ENCODE measurements at places on chromosomes 1 and 21.

DNA sequence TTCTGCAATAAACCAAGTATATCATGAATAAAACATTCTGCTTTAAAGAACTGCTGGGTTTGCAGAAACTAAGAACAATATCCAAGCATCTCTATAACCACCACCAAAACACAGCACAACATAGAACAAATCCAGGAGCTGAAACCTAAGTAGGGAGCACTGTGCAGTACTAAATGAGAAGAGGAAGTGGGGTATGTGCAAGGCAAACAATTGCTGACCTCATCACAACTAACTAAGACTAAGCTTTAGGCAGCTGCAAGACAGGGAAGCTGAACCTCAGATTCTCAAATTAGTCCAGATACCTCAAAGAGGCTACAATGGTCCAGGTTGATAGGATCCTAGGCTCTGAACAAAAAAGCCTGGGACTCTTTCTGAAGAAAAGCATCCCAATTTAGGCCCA is 172.6 kb downstream of the SLC44A5 start:
- DNase-seq = no peak

GRCh38 chr1:164702664-164703063 is 143.7 kb downstream of the PBX1 start:
- DNase-seq = no peak

DNA sequence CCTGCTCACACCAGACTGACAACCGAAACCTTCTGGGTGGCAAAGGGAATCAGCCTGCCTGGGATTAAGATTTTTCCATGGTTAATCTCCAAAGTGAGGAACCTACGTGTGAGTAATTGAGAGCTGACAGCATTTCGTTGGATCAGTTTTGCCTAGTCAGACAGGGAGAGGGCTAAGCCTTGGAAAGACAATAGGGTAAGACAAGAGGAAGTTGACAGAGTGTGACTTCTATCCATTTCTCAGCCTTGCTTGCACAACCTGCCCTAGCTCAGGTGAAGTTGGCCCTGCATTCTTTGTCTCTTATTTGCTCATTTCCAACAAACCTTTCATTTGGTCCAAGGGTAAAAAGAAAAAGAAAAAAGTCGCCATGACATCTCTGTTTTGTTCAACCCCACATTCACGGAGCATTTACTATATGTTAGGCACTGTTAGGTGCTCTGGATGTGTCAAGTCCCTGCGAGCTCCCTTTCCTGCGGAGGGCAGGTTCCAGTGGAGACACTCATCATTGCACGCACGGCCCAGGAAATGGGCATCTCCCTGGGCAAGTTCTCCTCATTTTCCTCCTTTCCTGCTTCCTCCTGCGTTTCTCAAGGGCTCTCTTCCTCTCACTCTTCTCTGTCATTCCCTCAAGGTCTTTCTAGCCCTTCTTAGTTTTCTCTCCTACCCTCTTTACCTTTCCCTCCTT is 23.3 kb downstream of the KIRREL1 start:
- DNase-seq = no peak

DNA sequence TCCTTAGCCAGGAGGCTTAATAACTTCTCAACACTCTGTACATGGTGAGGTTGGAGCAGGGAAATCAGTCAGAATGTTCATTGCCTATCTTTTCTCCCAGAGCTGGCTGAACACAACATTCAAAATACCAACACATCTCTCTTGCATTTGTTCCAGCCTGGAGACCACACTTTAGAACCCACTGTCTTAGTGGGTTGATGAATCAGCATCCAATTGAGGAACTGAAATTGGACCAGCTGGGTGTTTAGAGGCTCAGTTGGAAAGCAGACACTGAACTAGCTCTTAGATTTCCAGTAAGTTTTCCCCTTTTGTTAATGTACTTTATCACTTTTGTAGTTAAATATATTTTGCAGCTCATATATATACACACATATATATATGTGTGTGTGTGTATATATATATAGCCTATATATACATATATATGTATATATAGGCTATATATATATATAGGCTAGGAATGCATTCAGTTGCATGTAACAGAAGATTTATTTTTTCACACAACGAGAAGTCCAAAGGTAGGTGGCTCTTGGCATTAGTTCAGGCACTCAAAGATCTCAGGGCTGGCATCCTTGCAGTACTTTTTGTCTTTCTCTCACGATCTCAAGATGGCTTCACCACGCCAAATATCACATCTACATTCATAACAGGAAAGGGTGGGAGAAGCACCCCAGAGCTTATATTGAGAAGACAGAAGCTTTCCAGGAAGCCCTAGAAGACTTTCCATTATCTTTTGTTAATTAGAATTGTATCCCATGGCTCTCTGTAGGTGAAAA is 35.0 kb upstream of the HUNK start:
- no peak for DNase-seq
